ENCODE measurements at places on chromosomes 7 and 10. TPM values are rescaled to one million over a fixed set of nuclear protein-coding genes. Genes with fewer than 3 reads are reported as not detected.

Gene PCLO
- not detected for total RNA-seq

Gene BLNK
- total RNA-seq, result not detected

Gene PTPN20
- total RNA-seq, result 2.8 TPM

Gene ABCB1
- total RNA-seq, result 3.7 TPM

Gene DNAJB12
- total RNA-seq, result 37.0 TPM

Gene MACC1
- total RNA-seq, result 0.02 TPM

Gene ZNF467
- not detected for total RNA-seq

Gene SPDYE1
- not detected for total RNA-seq

Gene PRSS58
- not detected for total RNA-seq

Gene MBLAC1
- 2.7 TPM for total RNA-seq

Gene DNTT
- total RNA-seq, result not detected

Gene GPR26
- total RNA-seq, result not detected
